ENCODE measurements at places on chromosomes 6 and 20.
A peak's percentile ranks its signal among the peaks of the same experiment; 100 is the strongest.

GRCh38 chr20:50692552-50692933 lies 1.2 kb upstream of the RIPOR3 start:
- no peak for DNase-seq

- no peak for DNase-seq
Observed at GRCh38 chr20:45725134-45725533, 3.0 kb downstream of the SPINT4 start.

GRCh38 chr6:23630726-23631635 lies 495.0 kb upstream of the NRSN1 start:
- DNase-seq, result no peak

- DNase-seq, result no peak
Observed at GRCh38 chr6:159110748-159111147, 58.5 kb upstream of the FNDC1 start.

GRCh38 chr6:166939894-166940293 lies 16.5 kb downstream of the RNASET2 start:
- no peak for DNase-seq

DNA sequence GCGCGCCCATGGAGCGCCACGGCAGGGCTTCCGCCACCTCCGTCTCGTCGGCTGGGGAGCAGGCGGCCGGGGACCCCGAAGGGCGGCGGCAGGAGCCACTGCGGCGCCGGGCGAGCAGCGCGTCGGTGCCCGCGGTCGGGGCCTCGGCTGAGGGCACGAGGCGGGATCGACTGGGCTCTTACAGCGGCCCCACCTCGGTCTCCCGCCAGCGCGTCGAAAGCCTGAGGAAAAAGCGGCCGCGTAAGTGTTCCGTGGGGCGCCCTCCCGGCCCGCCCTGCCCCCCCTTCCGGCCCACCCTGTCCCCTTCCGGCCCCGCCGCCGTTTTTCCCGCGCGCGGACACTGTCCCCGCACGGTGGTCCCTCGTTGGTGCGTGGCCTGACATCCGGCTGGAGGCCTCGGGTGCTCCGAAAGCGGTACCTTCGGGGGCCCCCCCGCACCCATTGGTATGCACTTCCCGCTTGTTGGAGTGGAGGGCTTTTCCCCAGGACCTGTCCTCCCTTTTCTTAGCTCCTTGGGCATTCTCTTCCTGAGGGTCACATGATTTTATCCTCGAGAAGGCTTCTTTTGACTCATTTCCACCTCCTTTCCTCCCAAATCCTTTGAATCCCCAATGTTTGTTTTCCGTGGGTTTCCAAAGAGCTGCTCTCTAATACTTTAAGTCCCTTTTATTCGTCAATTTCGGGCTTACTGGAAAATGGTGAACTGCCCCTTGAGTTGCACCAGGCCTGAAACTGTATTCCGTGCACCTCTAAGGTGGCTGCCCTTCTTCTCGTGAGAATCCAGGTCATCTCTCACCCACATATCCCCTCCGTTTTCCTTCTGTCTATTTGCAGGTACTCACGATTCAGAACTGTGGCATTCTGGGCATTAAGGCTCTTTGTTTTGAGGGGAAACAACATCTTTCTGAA lies 556 bp downstream of the PANK2 start:
- peak; percentile 37 for DNase-seq

DNA sequence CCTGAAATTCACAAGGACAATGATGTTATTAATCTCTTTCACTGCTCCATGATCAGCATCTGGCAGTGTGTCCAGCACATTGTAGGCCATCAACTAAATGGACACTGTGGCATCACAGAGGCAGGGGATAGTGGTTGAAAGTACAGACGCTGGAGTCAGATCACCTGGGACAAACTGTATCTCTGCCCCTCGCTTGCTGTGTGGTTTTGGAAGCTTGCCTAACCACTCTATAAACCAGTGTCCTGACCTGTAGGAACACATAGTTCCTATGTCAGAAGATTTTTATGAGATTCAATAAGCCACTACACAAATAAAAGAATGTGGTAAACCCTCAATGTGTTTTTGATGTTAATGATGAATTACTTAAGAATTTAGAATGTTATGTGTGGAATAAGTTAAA lies 219.3 kb upstream of the RNF217 start:
- DNase-seq, result no peak

- DNase-seq, result no peak
Observed at GRCh38 chr20:63533388-63533787, 3.8 kb downstream of the PTK6 start.

DNA sequence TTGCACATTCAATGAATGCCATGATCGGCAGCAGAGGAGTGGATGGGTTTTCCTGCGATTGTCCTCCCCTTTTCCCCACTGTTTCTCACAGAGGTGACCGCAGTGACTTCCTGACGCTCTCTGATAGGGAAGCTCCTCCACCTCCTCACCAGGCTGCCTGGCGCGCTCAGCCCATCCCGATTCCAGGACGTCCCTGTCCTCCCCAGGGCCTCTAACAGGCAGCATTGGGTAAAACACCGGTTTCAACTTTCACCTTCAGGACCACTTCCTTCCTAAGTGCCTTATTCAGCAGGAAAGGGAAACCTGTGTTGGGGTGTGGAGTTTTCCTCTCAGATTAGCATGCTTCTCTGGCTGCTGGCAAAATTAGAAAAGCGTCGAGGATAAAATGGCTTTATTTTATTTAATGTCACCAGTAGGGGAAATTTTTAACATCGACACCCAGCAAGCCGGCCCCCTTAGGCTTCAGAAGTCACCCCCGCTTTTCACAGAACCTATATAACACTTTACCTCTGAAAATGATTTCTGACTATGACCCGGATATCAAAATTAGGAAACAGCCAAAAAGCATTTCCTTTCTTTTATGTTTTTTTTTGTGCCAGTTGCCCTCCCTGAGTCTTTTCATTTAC lies 570.4 kb upstream of the GJE1 start:
- DNase-seq, result peak; percentile 4
